NCI-H1930 (cell line): ENCODE measurements at places on chromosomes 5 and 9.

DNA sequence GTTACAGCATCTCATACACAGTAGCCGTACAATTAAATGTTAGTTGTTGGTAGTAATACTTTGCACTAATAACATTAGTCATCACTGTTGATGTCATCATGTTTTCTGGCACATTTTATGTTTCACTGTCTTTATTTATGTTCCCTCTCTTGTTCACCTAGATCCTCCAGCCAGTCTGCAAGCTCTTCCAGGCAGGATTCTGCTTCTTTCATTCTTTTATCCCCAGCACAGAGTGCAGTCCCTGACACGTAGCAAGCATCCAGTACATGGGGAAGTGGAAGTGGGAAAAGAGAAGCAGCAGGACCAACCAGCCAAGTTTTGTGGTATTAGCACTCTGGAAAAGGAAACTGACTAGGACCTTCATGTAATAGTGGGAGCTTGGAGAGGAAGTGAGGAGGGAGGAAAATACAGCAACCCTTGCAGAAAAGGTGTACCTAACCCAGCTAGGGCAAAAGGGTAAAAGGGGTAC lies 89.7 kb upstream of the SLC44A1 start:
- no peak for DNase-seq

- DNase-seq, result no peak
Measured at GRCh38 chr5:438481-438981, 4.4 kb upstream of the EXOC3 start.

- DNase-seq, result no peak
Measured at GRCh38 chr5:88938488-88938887, 55.5 kb upstream of the MEF2C start.

GRCh38 chr9:114046875-114047274 lies 31.2 kb downstream of the AMBP start:
- DNase-seq, result no peak

DNA sequence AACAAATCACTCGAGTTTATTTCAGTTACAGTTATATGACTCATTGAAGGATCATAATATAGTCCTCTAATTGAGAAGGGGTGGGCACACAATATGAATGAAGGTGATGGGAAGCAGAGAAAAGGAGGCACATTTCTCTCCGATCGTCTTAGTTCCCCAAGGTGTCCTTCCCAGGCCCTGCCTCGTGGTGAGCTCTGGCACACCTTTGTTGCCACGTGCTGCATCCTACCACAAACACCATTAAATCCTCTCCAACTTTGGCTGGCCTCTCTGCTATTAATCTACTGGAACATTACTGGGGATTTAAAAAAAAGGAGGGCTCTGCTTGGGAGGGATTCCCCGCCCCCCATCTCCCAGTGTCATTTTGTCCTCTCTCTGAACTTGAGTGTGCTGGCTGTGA lies 42.9 kb downstream of the CDH6 start:
- no peak for DNase-seq

DNA sequence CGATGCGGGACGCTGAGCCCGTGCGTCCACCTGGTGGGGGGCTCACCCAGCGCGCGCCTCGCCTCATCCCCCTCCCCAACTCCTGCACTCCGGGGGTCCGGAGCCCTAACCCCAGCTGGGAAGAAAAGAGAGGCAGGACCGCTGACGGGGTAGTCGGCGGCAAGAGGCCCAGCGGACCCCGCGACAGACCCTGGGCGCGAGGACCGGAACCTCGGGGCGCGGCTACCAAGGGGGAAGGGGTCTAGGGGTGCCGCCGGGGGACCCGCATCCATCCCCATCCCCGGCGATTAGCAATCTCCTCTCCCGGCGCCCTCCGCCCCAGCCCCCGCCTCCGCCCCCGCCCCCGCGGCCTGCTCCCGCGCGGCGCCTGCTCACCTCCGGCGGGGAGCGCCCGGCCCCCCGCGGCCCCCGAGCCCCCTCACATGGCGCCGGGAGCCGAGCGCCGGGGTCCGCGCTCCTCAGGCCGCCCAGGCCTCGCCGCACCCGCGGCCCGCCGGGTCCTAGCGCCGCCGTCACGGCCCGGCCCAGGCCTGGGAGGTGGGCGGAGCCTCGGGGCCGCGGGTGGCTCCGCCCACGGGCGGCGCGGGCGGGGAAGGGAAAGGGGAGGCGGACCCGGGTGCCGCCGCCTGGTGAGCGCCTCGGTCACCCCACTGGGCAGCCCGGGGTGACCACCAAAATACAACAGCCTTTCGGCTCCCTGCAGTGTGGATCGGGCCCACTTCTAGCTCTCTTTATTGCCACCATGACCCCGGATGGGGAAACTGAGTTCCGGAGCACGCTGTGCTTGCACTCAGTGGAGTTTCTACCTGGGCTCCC lies at the start of gene ST6GALNAC6:
TSS of gene ST6GALNAC6 (minus strand) at position 476 of the 816 bp plus-strand sequence. CDS start 1,622 bp downstream, outside the sequence.
- DNase-seq, result peak; percentile 80

GRCh38 chr5:98128846-98129245 lies 644.6 kb upstream of the RGMB start:
- no peak for DNase-seq

- no peak for DNase-seq
Measured at GRCh38 chr5:22985446-22985845, 132.3 kb upstream of the CDH12 start.
